ENCODE measurements at places on chromosomes 3 and 15.

- DNase-seq = no peak
Measured at GRCh38 chr15:70357453-70357852, 259.7 kb upstream of the TLE3 start.

DNA sequence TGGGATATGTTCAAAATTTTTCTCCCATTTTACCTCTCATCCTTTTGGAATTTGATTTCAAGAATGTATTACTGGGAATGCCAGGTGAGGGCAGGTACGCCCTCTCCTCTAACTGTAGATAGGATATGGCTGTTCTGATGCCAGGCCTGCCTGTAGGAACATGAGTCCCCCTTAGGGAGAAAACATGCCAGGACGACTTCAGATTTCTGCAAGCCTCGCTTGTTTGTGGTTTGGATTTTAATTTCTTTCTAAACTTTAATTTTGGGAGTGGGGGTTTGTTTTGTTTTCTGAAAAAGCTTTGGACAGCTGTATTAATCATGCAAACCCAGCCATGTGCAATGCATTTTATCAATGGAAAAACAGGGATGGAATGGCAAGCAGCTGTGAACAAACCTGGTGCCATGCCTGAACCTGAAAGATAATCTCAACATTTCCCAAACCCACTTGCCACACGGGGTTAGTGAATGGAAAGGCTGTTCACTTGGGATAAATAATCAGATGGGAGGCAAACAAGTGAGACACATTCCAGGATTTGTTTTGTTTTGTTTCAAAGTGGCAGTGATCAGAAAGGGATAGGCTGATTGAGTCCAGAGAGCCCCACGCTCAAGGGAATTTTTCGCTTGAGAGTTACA, 207.6 kb downstream of the GAP43 start:
- DNase-seq = no peak

- no peak for DNase-seq
Measured at GRCh38 chr3:194830401-194830800, 144.7 kb downstream of the FAM43A start.

DNA sequence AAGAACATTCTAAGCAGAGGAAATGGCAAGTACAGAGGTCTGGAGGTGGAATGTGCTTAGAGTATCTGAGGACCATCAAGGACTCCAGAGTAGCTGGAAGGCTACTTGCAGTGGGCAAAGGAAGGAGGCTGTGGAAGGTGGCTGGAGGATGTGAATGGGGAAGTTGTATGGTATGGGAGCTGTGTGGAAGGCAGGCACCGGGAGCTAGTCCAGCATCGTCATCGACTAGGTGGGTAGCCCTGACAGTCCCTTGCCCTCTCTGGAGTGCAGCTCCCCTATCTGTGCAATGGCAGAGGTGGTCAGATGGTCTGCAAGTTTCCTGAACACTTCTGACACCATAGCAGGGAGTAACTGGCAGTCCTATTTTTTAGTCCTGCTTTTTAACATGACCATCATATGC, 19.3 kb downstream of the CCDC13 start:
- DNase-seq = no peak

- no peak for DNase-seq
Measured at GRCh38 chr3:158106766-158107471, 699 bp upstream of the SHOX2 start.

GRCh38 chr3:143825513-143825912, 22.8 kb downstream of the SLC9A9 start:
- no peak for DNase-seq

GRCh38 chr3:24191801-24192403, 246.8 kb downstream of the NR1D2 start:
- DNase-seq = no peak

DNA sequence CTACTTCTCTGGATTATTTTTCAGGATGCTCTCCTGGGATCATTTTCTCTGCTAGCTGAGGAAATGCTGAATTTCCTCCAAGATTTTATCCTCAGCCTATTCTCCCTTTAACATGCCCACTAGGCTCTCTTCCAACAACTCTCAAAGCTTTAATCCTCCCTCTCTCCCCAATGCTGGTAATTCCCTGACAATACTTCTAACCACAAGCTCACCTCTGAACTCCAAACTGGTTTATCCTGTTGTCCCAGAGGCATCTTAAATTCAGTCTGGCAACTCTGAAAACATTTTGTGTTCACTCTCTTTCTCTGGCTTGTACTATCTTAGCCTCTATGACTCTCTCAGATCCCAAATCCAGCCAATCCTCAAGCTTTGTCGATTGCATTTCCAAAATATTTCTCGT, 490.3 kb downstream of the MECOM start:
- peak; percentile 59 for DNase-seq

DNA sequence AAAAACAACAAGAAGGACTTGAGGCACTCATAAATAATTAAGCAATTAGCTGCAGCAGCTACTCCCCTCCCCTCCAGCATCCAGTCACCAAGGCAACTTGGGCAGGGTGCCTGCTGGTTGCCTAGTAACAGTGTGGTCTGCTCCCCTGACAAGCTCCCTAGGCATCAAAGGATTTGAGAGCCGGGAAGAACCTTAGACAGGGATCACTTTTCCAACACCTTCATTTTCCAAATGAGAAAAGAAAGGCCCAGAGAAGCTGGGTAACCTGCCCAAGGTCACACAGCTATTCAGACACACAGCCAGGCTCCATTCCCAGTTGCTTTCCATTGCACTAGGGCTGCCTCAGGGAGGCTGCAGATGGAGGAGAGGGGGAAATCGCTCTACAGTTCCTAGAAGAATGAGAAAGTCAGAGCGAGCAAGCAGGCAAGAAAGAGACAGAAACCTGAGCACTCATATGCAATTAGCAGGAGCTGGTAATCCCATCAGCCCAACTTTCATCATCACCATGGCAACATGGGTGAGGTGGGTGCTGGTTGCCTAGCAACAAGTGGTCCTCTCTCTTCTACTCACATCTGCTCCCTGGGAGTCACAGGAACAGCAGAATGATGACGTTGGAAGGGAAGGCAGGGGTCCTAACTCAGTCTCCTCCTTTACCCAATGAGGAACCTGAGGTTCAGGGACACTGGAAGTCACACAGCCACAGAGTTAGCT, 3.6 kb upstream of the EIF4E3 start:
- no peak for DNase-seq

DNA sequence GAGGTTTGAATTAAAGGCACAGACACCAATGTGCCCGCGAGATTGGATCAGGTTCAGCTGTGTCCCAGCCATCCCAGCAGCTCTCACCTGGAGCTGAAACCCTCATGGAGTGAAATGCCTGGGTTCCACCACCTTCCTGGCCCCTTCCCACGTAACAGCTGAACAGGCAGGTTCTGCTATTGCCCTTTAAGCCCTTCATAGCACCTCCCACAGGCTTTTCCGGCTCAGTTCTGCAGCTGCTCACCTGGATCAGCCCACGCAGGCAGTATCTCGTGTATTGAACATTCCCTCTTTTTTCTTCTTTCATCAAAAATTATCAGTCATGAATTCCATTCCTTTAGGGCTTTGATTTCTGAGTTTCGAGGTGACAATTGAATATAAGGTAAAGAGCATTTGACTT, 129.8 kb downstream of the SLC9A9 start:
- no peak for DNase-seq
